ENCODE measurements at places on chromosomes 12 and 14.

- no peak for DNase-seq
These were observed 289.9 kb upstream of the SFSWAP start for GRCh38 chr12:131420867-131421447.

- no peak for DNase-seq
These were observed 53.1 kb downstream of the KCNA1 start for GRCh38 chr12:4962539-4963486.

DNA sequence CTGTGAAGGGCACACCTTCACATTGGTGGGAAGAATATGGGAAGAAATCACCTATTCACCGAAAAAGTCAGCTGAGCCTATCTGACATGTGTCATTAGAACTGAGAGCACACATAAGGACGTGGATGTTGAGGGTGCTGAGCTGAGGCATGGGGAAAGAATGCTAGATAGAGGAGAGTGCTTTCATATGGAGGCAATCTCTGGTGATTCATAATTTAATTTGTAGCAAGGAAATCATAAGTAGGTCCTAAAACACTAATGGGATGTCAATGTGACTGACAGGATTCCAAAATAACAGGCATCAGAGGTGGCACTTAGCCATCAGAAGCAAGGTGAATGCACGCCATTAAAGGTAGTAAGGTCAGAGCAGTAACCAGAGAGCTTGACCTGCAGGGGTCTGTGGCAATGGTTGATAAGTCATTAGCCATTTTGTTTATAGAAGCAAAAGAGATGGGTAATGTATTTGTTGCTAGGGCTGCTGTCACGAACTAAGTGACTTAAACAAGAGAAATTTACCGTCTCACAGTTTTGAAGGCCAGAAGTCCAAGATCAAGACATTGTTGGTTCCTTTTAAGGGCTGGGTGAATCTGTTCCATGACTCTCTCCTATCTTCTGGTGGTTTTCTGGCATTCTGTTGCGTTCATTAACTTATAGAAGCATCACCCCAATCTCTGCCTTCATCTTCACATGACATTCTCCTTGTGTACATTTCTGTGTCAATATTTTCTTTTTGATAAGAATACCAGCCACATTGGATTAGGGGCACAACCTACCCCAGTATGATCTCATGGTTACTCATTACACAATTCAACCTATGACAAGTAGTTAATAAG lies 69.3 kb downstream of the ANKS1B start:
- no peak for DNase-seq

DNA sequence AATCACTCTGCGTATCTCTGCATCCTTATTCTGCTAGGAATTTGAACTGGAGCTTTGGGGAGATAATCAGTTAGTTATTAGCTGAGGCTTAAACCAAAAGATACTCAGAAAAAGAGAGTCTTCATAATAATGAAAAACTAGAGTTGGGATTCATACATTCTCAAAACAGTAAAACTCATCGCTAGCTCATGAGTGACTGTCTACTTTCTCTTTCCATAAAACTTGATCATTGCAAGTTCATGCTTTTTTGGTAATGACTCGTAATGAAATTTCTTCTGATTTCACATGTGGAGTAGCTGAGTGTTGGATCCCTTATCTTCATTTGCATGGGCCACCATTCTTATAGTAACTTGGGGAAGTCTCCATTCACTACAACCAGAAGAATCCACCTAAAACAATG lies 397.7 kb downstream of the PDZRN4 start:
- no peak for DNase-seq

DNA sequence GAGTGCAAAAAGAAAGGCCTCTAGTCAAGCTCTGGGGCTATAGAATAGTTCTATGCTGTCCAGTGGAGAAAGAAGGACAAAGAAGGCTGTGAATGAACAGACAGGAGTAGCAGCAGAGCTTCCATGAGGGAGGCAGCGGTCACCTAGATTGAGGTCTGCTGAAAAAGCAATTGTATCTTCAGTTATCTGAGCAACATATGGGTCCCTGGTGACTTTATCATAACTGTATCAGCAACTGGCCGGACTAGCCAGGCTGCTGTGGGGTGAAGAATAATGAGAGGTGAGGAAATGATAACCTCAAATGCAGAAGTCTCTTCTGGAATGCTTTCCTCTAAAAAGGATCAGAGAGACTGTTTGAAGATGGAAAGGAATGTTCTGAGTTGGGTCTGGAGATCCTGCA lies 971.3 kb upstream of the TMEM132C start:
- DNase-seq: no peak

DNA sequence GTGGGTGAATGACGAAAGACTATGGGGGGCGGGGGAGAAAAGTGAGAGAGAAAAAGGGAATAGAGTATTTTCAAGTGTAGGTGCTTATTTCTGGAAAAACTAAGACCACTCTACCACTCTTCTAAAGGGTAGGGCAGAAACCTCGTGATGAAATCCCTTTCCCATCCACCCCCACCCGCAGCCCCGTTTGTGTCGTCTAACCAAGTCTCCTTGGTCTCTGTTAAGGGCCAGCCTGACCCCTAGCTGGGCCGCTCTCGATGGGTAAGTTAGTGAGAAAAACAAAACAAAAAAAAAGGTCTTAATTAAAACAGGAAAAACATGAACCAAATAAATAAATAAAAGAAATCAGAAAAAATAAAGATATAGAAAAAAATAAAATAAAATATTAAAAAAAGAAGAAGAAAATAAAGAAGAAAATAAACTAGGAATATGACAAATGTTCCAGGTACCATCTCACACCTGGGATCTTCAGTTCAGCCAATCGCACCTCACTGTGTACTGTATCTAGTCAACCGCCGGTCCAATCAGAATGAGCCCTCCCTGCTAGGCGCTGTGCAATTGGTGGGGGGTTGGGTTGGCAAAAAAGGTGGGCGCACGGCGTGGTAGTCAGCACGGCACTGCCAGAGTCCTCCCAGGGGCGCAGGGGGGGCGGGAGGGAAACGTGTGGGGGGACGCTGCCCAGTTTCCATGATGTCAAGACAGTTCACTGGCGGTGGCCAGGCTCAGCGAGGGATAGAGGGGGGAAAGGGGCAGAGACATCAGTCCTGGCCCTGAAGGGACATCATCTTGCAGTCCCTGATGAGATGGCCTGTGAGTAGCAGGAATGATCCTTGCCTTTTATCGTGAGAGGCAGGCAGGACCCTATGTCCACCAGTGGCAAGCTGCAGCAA lies 9.8 kb upstream of the CDH24 start:
- peak; percentile 7 for DNase-seq

DNA sequence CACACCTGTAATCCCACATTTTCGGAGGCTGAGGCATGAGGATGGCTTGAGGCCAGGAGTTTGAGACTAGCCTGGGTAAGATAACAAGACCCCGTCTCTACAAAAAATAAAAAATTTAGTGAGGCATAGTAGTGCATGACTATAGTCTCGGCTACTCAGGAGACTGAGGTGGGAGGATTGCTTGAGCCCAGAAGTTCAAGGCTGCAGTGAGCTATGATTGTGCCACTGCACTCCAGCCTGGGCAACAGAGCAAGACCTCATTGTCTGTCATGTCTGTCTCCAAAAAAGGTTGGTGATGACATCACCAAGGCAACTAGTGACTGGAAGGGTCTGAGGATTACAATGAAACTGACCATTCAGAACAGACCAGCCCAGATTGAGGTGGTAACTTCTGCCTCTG lies 83.5 kb upstream of the COCH start:
- DNase-seq: no peak

DNA sequence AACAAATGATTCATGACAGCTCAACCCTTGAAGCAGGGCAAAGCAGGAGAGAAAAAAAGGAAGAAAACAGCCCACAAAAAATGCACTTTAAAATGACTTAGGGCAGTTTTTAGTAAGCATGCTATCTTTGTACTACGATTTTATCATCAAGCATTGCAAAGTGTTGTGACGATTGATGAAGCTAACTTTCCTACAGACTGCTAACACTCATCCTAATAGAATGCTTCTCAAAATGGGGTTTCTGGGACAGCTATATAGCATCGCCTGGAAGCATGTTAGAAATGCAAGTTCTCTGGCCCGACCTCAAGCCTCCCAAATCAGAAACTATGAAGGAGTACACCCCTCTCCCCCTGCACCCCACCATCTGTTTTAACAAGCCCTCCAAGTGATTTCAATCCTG lies 256.4 kb downstream of the SSPN start:
- DNase-seq: no peak

DNA sequence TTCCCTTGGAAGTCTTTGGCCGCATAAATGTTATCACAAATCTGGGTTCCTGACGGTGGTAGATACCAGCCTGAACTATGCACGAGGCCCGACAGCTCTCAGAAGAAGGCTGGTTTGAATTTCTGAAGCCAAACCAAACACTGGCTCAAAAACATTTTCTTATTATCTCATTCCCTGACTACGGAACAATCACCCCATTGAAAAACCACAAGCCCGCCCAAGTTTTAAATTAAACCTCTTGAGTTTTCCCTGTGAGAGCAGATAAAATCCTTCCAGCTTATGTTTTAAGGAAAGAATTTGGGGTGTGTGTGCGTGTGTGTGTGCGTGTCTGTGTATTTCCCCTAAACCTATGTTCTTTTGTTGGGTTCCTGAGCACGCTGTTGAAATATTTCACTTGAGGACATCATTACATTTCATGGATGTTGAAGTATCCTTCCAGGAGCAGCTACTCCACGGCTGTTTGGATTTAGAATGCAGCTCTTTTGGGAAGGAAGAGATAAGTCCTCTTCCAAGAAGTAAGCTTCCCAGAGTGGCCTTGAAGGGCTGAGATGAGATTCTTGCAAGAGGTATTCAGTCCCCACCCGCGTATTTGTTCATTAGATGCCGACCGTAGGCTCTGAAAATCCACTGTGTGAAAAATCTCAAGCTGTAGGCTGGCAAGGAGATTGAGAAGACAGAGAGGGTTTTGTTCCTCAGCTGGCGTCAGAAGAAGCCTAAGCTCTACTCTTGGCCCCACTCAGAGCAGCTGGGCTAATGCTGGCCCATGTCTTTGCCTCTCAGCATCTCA lies 131.0 kb upstream of the NCOR2 start:
- no peak for DNase-seq

DNA sequence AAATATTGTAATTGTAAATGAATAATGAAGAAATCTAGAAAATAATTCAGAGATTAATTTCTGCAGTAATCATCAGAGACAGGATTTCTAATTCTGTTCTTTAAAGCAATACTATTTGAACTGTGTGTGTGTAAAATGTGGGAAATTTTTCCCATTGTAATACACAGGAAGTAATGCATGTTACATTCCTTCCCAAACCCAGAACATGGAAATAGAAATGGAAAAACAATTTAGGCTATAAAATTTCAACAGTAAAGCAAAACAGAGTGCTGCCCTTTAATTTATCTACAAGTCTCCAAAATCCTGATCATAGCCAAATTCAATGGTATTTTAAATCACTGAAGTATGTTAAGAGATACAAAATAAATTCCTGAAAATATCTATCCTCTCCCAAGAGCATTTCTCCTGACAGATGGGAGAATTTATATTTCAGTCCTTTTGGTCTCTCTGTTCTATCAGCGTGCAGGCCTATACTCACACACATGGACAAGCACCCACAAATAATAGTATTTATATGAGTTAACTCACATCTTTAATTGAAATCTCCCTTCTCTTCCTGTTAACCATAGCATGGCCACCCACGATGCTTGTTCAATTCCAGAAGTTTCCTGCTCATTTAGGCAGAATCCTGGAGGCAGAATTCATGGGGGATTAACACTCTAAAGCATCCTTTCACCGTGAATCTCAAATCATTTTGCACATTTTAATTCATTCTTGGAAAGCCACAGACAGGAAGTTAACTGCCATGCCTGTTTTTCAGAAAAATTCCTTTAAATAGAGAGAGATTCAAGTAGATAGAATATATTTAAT lies 1465.4 kb upstream of the FLRT2 start:
- no peak for DNase-seq

- no peak for DNase-seq
These were observed 323.7 kb downstream of the PAWR start for GRCh38 chr12:79367032-79367589.

DNA sequence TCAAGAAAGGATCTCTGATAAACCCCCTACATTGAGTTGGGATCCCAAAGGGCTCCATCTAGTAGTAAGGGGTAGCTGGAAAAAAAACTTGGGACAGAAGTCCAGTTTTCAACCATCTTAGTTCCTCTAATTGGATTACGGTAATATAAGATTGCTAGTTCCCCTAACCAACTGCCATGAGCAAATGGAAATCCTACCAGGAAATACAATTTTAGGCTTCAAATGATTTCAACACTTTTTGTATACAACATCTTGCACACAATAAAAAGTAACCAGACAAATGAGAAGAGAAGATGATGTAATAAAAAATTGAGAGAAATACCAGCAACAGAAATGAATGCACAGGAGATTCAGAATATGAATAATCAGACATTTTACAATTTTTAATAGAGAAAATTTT lies 73.0 kb downstream of the TSHR start:
- no peak for DNase-seq

GRCh38 chr14:29148221-29148620 lies 381.6 kb downstream of the FOXG1 start:
- DNase-seq: no peak

DNA sequence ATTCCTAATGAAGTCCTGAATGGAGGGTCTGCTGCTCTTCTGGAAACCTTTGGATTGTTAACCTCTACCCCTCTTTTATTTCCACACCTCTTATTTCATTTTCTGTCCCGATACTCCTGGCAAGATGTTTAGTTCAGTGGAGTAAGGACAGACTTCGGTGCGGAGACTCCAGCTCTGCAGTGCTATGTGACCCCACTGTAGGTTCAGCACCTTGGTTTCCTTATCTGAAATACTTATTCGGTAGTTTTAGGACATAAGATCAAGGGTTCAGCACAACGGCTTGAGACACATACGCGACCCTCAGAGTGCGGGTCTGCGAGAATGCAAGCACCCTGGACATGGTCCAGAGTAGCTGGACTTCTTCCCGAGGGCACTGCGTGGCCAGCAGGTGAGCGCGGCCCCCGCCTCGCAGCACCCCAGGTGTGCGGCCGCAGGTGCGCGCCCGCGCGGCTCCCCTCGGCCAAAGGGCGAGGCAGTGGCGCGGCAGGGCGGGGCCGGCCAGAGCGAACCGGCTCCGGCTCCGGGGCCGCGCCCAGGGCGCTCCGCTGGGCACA lies 465 bp upstream of the FGD4 start:
- DNase-seq: no peak

GRCh38 chr14:90755661-90756304 lies 60.4 kb downstream of the TTC7B start:
- no peak for DNase-seq

GRCh38 chr12:40039598-40039997 lies 66.3 kb downstream of the SLC2A13 start:
- no peak for DNase-seq

DNA sequence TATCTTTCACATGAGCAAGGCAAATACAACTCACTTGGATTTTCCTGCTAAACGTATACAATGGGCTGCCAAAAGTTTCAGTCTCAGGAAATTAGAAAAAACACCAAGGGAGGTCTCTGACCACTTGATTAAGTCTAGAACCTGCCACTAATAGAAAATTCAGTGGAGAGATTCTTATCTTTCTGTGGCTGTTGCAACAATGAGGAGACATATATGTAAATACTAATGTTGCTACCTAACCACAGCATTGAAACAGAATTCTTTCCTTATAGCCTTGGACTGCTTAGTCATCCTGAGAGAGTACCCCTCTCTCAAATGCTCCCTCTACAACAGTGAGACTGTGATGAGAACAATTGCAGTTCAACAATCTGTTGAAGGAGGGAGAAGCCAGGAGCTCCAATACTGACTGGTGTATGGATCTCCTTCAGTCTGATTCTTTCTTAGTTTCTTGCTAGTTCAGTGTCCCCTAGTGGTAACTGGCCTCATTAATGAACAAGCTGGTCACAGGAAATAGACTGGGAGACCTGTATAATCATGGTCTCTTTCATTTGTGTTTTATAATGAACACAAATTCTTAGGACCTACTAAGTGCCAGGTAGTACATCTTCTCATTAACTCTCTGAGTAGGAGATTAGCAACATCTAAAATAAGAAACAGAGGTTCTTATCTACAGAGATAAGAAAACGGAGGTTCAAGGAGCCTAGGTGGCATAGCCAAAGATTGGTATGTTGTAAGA lies 164.5 kb downstream of the SLC38A4 start:
- peak; percentile 49 for DNase-seq
